ENCODE measurements at places on chromosomes 4 and X.

DNA sequence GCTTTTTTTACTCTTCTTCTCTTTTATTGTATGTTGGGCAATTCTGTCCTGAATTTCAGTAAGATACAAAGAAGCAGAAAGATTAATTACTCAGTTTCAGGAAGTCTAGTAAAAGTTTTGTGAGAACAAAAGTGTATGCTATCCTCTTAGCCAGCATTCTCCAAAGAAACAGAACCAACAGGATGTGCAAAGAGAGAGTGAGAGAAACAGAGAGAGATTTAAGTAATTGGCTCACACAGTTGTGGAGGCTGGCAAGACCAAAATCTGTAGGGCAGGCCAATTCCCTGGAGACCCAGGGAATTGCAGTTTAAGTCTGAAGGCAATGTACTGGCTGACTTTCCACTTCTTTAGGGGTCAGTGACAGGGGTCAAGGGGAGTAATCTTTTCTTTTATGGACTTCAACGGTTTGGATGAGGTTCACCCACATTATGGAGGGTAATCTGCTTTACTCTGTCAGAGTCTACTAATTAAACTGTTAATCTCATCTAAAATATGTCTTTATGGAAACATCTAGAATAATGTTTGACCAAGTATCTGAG lies 59.2 kb upstream of the SLC39A8 start:
- no peak for DNase-seq

- DNase-seq = no peak
Observed at GRCh38 chr4:126441173-126442035, 1126.6 kb downstream of the FAT4 start.

GRCh38 chrX:42943051-42943974 lies 165.3 kb upstream of the PPP1R2C start:
- no peak for DNase-seq

GRCh38 chrX:150683536-150684146 lies 9.6 kb upstream of the MTMR1 start:
- peak; percentile 19 for DNase-seq

- DNase-seq = peak; percentile 40
Observed at GRCh38 chr4:73589887-73590801, 30.1 kb downstream of the RASSF6 start.

All from GM20000 (cell line).